Stimulated activated CD4-positive, alpha-beta T cell treated with anti-CD3 and anti-CD28 coated beads, Interleukin-2, amount 100 ng/mL, for 24 hours (primary cell): ENCODE measurements at places on chromosomes 13 and 19.

DNA sequence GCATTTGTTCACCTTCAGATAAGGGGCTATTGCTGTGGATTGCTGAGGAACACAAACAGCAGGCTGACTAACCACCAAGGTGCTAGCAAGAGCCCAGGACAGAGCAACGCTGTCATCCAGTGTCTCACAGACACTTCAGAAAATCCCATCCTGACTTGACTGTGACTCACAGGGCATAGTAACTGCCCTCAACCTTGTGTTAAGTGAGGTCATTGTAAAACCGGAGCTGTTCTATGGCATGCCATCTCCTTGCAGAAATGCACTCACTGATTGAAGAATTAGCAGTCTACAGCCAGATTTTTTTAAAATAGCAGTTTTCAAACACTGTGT, 51.1 kb downstream of the TNFRSF19 start:
- DNase-seq = no peak

DNA sequence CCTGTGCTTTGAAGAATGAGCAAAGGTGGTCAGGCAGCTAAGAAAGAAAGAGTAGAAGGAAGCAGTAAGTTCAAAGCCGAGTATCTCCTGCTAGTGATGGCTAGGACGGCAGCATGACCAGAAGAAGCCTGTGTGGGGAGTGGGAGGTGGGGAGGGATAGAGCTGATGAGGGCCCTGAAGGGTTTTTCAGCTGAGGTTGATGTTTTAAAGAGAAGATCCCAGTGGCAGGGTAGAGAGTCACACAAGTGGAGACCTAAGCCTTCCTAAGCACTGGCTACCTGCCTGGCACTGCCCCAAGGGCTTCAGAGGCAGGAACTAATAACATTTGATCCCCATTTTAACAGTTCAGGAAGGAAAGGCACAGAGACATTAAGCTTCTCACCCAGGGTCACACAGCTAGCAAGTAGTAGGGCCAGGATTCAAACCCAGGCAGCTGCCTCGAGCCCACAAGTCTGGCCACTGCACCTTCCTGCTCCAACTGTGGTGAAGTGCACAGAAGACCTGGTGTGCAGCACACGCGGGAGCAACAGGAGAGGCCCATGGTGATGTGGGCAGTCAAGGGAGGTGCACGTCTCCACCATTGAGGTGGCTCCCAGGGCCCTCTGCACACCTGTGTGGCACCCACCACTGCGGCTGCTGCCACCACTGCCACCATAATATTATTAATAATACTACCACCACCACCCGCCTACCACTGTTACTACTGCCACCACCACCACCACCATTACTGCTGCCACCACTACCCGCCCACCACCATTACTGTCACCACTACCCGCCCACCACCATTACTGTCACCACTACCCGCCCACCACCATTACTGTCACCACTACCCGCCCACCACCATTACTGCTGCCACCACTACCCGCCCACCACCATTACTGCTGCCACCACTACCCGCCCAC, 22.1 kb downstream of the CUL4A start:
- DNase-seq = no peak

GRCh38 chr13:110771194-110771593, 57.7 kb downstream of the ING1 start:
- DNase-seq = no peak

DNA sequence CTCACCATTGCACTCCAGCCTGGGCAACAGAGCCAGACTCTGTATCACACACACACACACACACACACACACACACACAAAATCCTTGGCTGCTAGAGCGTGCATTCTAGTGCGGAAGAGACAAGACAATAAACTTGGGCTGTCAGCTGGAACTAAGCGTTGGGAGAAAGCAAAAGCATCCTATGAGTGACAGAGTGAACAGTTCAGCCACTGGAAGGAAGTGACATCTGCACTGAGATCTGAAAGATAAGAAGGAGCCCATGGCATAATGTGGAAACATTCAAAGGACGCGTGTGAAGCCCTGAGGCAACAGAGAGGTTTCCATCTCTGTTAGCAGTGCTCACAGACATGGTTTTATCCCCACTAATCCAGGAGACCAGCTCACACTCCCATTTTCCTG, 3.5 kb upstream of the SLC1A5 start:
- DNase-seq = no peak

- DNase-seq = no peak
Observed at GRCh38 chr13:44159633-44160279, 213.9 kb upstream of the SERP2 start.

- DNase-seq = peak; percentile 81
Observed at GRCh38 chr19:47707135-47707925, 5.9 kb upstream of the EHD2 start.

GRCh38 chr19:49559928-49560327, 20.4 kb downstream of the NOSIP start:
- peak; percentile 38 for DNase-seq

GRCh38 chr13:42786715-42787114, 5.3 kb downstream of the FAM216B start:
- DNase-seq = no peak

GRCh38 chr13:57878291-57878690, 246.7 kb downstream of the PCDH17 start:
- DNase-seq = no peak

DNA sequence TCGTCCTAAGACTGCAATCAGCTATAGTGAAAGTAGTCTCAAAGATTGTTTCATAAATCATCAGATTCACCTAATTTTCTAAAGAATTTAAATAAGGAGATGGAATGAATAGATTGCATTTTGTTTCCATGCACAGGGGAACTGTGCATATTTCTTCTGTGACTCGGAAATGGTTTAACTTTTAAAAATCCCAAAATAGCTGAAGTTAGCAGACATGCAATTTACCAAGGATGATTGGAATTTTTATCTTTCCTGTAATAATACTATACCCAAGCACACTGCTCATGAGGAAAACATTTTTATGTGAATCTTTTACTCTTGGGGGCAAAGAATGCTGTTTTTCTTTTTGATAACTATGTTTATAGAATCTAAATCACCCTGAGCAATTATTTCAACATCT, 15.0 kb upstream of the LMO7 start:
- no peak for DNase-seq

DNA sequence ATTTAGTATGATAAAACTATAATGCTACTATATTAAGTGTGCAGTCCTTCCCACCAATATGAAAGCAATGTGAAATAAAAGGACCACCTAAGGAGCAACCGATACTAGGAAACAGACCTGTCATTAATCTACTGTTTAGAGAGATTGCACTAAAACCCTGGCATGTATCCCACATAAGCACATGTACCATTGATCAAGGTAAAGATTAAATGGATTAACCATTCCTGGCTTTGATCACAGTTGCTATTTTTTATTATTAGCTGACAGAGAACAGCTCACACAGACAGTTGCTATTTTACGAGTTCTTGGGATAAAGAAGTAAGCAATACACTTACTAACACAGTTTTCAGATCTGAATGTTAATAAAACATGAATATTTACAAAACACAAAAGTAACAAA, 57.7 kb upstream of the ZDHHC20 start:
- DNase-seq = no peak

DNA sequence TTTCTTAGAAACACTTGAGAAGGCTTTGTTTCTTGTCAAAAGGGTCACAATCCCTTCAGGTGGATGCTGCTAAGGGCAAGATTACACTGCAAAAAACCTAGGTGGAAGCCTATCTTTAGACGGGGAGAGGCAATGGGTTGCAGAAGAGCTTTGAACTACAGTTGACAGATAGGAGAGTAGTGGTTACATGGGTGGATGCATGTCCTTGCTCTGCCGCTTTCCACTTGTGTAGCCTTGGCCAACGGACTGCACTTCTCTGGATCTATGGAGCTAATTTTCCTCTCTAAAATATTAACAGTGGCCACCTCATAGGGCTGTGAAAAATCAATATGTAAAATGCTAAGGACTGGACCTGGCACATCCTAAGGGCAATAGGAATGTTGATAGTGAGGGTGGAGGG, 980 bp downstream of the BCKDHA start:
- DNase-seq = no peak

- no peak for DNase-seq
Observed at GRCh38 chr13:80707000-80707983, 366.4 kb upstream of the SPRY2 start.

- DNase-seq = no peak
Observed at GRCh38 chr19:28966737-28967399, 246.1 kb downstream of the UQCRFS1 start.

DNA sequence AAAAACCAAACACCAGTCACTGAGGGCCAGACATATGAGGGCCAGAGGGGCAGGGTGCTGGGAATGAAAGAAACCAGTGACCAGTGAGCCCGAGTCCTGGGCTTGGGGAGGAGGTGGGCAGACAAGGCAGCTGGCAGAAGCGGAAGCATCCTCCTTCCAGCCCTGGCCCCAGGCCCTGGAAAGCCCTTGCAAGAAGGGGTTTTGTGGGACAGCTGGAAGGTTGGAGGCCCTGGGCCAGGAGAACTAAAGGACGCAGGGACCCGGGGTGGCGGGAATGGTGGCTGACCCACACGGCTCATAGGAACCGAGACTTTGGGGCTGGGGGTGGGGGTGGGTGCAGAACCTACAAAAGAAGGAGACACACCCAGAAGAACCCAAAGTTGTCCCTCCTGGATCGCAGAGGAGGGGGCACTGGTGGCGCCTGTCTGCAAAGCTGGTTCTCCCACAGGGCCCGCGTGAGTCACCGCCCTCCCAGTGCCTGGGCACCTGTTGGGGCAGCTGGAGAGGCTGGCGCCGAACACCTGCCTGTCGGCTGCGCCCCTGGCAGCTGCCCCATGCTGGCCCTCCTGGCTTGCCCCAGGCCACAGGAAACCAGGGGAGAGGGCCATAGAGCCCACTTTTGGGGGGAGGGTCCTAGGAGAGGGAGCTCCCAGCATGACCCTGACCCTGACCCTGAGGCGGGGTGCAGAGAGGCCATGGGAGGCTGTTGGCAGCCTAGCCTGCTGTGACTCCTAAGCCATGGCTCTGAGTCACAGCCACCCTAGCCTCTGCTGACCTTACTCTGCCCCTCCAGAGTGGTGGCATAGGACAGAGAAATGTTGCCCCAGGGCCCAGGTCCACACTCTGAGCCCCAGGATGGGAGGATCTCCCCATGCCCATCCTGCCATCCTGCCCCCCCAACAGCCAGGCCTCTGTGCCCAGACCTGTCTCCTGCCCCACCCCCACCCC, 802 bp downstream of the DMPK start:
- no peak for DNase-seq

DNA sequence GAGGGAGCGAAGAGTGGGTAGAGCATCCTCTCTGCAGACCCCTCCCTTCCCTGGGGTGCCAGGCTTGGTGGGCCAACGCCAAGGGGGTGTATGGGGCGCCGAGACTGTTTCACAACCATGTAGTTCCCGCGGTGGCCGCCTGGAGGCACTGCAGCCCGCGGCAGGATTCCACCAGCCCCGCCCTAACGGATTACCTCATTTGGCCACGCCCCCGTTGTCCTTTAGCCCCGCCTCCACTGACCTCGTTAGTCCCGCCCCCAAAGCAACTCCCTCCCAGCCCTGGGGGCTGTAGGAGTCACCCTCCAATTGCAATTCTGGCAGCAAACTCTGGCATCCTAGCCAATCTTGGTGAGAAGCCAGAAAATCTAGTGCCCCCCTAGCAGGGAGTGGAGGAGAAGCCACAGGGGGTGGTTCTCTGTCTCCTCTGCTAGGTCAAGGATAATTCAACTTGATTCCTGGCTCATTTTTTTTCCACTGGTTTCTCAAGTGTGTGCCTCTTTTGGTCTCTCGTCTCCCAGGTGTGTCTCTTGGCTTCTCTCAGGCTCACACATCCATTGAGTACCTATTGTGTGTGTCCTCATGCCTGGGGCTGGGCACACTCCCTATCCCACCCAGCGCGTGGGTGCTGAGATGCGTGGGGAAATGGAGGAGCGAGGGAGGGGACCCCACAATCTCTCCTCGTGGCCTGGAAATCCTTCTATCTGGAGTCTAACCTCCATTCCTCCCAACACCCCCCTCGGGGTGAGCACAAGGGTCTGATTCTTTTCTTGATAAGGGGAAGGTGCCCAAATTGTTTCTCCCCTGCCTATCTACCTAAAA, 2.0 kb downstream of the OLFM2 start:
- DNase-seq = peak; percentile 93

DNA sequence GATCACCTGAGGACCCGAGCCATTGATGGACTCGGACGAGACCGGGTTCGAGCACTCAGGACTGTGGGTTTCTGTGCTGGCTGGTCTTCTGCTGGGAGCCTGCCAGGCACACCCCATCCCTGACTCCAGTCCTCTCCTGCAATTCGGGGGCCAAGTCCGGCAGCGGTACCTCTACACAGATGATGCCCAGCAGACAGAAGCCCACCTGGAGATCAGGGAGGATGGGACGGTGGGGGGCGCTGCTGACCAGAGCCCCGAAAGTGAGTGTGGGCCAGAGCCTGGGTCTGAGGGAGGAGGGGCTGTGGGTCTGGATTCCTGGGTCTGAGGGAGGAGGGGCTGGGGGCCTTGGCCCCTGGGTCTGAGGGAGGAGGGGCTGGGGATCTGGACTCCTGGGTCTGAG, 888 bp downstream of the FGF21 start:
- DNase-seq = no peak

DNA sequence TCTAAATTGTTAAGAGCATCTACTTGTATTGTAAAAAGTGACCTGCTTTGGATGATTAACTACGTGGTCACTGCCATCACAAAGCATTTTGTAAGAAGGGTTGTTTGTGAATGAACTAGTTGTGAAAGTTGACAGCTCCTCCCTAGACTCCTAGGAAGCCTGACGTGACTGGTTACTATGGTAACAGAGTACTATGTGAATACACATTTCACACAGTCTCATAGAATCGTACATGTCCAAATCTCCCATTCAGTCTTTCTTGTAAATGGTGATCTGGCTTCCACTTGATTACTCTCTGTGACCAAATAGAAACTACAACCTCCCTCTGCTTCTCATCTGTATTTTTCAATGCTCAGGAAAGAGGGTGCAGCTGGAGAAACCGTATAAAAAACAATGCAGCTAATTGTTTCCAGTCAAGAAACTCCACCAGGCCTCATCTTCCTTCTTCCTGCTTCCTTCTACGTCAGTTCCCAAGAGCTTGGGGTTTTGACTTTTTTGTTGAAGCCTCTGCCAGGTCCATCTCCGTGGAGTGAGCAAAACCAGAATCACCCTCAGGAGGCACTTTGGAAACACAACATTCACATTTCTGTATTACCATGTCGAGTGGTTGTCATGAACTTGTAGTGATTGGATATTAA, 83.4 kb downstream of the GPC6 start:
- no peak for DNase-seq

DNA sequence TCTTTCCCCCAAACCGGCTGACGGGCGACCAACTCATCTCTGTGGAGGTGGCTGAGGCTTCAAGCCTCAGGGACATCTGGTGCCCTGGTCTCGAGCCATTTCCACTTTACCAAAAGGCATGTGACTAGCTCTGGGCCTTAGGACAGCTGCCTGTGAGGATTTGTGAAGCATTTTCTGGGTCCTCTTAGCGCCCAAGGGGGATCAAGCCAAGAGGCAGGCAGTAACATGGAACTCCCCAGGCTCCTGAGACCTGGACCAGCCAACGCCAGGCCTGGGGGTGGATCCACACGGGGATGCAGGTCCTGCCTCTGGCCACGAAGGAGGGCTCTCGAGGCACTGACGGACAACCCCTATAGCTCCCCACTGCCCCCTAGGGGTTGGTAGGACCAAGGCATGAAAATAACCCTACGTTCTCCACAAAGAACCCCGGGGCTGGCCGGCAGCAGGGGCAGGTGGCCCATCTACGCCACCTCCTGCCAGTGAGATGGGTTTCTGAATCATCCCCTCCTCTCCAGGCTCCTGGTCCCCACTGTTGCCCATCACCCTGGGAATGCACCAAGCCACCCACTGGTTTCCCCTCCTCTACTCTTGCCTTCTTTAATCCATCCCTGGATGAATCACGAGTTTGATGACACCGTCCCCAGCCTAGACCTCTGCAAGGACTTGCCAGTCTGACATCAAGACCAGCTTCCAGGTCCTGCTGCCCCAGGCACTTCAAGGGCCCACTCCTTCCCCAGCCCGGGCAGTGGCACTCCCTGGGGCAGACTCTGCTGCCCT, 7.0 kb upstream of the MYDGF start:
- peak; percentile 47 for DNase-seq
